Hematopoietic multipotent progenitor cell treated with erythropoietin and hydrocortisone succinate and interleukin-3 and kit ligand, for 8 days (in vitro differentiated cells): ENCODE measurements at places on chromosomes 7 and 10.

GRCh38 chr10:91006752-91007346 lies 86.0 kb upstream of the ANKRD1 start:
- DNase-seq, result no peak

- DNase-seq, result no peak
Observed at GRCh38 chr10:101938305-101939007, 94.9 kb upstream of the KCNIP2 start.

GRCh38 chr7:132379292-132379691 lies 197.0 kb downstream of the PLXNA4 start:
- DNase-seq, result no peak

DNA sequence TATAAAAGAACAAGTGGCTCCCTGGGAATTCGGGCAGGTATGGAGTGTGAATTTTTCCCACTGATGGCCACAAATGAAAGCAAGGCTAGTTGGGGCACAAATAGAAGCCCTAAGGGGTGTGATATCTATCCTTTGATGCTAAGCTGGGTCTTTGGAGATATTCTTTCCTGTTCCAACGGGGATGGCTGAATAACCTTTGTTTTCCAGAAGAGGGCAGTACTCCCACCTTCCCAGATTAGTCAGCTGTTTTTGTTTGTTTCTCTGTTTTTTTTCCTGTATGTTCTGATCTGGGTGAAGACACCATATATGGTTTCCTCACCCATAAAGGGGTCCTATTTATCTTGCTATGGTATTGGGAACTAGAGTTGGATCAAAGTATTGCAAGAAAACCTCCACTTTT lies 947.7 kb upstream of the SORCS1 start:
- DNase-seq, result no peak

GRCh38 chr10:104640339-104641186 lies 527 bp upstream of the SORCS3 start:
- DNase-seq, result no peak

- no peak for DNase-seq
Observed at GRCh38 chr10:97861097-97861750, 11.6 kb downstream of the GOLGA7B start.
